Stimulated activated CD4-positive, alpha-beta T cell treated with anti-CD3 and anti-CD28 coated beads, Interleukin-15, amount 100 ng/mL, for 24 hours (primary cell): ENCODE measurements at places on chromosomes 12 and 14.

DNA sequence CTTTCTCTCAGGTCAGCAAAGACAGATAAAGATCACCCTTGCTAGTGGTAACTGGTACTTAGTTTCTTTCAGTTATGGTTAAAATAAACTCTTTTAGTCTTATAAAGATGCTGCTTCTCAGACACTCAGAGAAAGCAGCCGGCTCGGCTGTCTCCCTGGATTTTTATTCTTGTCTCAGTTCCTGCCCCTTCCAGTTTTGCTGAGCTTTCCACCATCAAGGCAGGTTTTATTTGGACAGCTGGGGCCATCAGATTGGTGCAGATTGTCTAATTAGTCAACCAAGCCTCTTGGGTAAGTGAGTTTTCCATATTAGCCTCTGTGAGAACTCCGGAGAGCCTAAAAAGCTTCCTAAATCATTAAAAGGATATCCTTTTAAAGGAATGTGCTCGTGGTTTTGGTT, 130.8 kb upstream of the BMP4 start:
- DNase-seq = no peak

DNA sequence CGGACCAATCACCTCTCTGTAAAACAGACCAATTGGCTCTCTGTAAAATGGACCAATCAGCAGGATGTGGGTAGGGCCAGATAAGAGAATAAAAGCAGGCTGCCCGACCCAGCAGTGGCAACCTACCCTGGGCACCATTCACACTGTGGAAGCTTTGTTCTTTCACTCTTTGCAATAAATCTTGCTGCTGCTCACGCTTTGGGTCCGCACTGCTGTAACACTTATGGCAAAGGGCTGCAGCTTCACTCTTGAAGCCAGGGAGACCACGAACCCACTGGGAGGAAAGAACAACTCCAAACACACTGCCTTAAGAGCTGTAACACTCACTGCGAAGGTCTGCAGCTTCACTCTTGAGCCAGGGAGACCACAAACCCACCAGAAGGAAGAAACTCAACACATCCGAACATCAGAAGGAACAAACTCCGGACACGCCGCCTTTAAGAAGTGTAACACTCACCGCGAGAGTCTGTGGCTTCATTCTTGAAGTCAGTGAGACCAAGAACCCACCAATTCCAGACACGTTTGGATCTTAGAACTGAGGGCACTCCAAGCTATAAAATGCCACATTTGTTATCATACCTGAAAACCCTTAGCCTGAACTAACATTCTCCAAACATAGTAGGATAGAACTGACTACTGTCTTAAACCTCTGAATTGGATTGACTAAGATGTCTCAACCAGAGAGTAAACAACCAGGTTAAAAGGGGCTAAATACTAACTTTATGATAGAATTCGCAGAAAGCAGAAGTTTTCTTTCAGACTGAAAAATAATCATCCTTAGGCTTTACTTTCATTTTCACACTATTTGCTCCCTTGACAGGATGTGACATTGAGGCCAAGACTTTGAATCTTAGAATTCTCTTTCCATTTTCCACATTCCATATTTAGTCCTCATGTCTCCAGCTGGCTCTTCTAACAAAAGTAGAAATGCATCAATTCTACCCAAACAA, 33.6 kb downstream of the CDKL1 start:
- peak; percentile 40 for DNase-seq

- no peak for DNase-seq
Measured at GRCh38 chr12:69880571-69880970, 55.5 kb downstream of the MYRFL start.

DNA sequence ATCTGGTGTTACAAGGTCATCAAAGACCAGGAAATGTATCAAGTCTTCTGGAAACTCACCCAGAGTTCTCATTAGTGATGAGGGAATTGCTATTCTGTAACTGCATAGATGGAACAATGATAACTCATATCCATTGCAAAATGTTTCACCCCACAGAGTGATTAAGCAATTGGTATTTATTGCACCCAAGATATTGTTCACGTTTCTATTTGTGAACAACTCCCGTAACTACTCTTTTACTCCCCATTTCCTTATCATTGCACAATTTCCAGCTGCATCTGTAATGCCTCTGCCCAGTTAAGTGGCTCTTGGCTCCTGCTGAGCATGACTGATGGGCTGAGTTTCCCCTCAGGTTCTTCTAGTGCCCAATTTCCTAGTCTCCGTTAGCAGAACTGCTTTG, 108.7 kb upstream of the PRICKLE1 start:
- DNase-seq = no peak
